ENCODE measurements at places on chromosomes 12 and 14.

GRCh38 chr14:21501568-21501967, 9.6 kb downstream of the METTL3 start:
- no peak for DNase-seq

- no peak for DNase-seq
These were observed 43.1 kb upstream of the FKBP4 start for GRCh38 chr12:2751686-2752085.

GRCh38 chr12:92108651-92109050, 37.0 kb downstream of the BTG1 start:
- DNase-seq, result no peak

GRCh38 chr12:112798048-112798760, 6.7 kb downstream of the RPH3A start:
- no peak for DNase-seq

DNA sequence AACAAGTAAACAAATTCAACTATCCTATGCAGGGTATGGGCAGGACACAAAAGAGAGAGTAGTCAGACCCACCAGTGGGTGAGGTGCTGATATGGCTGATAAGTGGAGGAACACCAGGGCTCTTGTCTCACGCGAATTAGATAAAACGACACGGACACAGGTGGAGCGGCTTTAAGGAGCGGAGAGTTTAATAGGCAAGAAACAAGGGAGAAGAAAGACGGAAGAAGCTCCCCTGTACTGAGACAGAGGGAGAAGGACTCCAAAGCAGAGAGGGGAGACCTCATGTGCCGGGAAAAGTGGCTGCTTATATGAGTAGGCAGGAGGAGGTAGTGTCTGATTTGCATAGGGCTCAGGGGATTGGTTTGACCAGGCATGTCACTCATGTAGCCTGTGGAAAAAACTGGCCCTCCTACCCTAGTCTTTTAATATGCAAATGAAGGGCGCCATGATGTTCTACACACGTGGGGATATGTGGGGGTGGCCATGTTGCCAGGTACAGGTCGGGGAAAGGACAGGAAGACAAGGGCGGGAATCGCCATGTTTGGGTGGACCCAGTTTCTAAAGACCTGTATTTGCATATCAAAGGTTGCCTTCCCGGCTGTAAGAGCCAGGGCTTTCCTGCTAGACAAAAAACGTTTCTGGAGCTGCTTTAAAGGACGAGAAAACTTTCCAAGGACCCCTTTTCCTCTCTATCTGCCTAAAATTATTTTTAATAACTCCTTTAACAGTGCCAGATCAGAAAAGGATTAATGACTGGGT, 28.8 kb downstream of the RPGRIP1 start:
- peak; percentile 90 for DNase-seq

GRCh38 chr14:96515731-96516130, 13.5 kb downstream of the PAPOLA start:
- DNase-seq, result no peak

GRCh38 chr14:45253754-45254310, 830 bp upstream of the MIS18BP1 start:
- no peak for DNase-seq

GRCh38 chr12:39763071-39763889, 143.7 kb upstream of the ABCD2 start:
- no peak for DNase-seq

- no peak for DNase-seq
These were observed 70.4 kb downstream of the FUT8 start for GRCh38 chr14:65482757-65483438.

DNA sequence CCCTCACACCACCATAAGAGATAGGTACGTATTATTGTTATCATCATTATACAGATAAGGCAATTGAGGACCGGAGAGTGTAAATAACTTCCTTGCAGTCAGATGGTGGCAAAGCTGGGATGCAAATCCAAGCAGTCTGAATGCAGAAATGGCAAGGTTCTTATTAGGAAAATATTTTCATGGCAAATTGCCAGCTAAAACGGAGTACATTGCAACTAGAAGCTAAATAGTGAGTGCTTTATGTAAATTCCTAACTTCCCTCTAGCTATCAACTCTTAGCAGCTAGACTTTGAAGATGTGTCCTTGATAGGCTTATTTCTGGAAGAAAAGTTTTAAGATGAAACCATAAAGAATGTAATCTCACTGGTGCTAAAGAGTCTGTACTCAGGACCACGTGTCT, 323.9 kb upstream of the DIO2 start:
- DNase-seq, result no peak

DNA sequence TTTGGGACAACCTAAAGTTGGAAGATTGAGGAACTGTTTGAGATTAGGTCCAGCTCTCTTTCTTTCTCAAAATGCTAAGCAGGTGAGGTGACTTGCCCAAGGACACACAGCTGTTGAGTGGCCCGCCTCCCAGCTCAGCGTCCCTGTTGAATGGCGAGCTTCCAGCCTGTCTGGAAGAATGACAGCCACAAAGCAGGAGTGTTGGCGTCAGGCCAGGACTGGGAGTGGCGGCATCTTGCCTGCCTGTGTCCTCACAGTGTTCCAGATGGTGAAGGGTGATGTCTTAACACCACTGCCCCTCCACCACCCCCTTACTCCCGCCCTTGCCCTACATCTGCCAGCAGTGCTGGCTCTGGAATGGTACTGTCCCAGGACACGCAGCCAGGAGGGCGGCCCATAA, 4.4 kb upstream of the CEBPE start:
- no peak for DNase-seq

DNA sequence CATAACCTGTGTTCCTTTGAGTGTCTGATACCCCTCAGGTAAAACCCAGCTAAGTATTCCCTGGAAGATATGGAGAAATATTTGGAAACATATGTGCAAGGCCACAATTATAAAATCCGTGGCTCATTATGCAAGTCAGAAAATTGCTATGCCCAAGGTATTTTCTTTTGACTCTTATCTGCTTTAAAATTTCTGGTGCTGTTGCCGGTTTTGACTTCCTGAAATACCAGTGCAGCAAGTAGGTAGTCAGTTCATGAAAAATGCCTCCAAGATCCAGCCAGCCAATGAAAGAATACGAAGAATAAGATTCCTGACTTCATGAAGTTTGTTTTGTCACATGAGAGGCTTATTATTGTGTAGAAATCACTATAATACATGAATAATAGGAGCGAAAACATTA, 20.2 kb upstream of the FUT8 start:
- DNase-seq, result no peak

DNA sequence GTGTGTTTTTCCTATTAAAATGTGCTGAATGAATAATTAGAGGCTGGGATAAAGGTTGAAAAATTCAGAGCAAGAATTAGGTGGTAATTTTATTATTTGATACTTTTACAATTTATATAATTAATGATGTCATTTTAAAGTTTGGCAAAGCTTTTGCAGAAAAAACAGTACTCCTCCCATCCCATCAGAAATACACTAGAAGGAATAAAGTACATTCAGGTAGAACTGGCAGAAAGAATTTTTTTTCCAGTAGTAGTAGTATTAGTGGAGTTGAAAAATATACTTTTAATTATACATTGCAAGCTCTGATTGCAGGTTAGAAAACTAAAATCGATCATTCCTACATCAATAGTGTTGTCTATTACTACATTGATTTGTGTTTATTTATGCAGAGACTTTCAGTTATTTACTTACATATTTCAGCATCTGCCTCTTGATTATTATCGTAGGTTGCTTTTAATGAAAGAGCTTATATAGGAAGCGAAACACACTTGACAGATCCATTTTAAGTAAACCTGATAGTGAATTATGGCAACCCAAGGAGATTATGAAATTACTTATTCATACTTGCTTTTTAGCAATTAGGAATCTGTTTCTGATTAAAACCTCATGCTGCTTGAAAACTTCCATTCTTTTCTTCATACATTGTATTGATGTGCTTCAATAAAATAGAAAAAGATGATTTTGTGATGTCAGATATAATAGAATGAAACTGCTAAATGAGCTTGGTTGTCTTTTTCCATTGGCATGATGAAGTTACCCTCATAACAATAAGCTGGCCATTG, 10.1 kb downstream of the FOXG1 start:
- DNase-seq, result no peak

GRCh38 chr12:77954206-77954555, 123.5 kb downstream of the NAV3 start:
- DNase-seq, result no peak

GRCh38 chr12:25427337-25428249, 125.5 kb downstream of the LMNTD1 start:
- no peak for DNase-seq

- DNase-seq, result no peak
These were observed 15.5 kb downstream of the HDAC7 start for GRCh38 chr12:47804171-47804570.

DNA sequence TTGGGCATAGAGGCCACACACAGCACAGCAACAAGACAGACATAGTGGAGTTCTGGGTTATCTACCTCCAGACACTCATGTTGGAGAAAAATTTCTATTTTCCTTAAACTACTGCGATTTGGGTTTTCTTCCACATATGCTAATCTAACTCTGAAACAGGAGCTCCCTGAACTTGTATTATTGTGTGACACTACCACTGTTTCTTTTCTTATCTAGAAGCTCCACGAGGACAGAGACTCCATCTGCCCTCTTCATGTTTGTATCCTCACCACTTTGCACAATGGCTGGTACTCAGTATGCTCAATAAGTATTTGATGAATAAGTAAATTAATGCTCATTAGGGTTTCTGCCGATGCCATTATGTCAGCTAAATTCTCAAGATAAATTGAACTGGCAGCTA, 218.6 kb downstream of the PAX9 start:
- no peak for DNase-seq

DNA sequence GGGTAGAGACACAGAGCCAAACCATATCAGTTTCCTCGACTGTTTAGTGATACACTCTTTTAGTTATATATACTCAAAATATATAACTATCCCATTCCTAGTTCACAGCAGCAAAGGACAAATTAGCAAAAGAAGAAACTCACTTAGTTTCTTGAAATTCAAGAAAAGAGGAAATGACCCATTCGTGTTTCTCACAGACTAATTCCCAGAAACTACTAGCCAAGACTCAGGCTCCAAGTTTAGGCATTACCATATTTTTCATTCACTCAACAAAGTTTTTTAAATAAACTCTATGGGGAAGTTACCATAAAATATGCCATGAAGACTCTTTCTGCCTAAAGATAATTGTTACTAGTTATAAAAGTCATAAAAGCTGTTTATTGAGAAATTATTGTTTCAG, 152.3 kb upstream of the DAAM1 start:
- DNase-seq, result no peak

GRCh38 chr14:84401631-84402030, 1128.3 kb upstream of the FLRT2 start:
- DNase-seq, result no peak

GRCh38 chr14:75906228-75906627, 75.6 kb downstream of the TGFB3 start:
- DNase-seq, result no peak

Data from activated naive CD4-positive, alpha-beta T cell treated with anti-CD3 and anti-CD28 coated beads, Interleukin-2, amount 50 U/mL, for 72 hours (primary cell).